ENCODE measurements at places on chromosomes 4 and X.

- DNase-seq, result no peak
These were observed 39.6 kb downstream of the ZNF827 start for GRCh38 chr4:145898926-145899531.

GRCh38 chr4:173503330-173504180, 26.5 kb downstream of the HAND2 start:
- no peak for DNase-seq

- no peak for DNase-seq
These were observed 47.6 kb downstream of the THOC2 start for GRCh38 chrX:123685232-123685631.

DNA sequence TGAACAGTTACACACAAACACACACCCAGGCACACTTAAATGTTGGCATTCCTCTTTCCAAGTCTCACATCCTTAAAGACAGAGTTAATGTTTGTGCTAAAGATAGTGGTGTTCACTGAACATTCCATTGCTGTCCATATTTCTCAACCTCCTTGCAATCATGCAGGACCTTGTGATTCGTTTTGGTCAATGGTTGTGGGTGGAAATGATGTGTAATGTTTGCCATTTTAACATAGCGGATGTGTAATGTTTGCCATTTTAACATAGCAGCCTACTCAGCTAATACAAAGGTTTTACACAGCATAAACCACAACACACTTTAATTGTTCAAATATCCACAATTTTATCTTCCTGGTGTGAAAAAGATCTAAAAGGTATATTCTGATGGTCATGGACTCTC, 93.9 kb downstream of the CEP44 start:
- no peak for DNase-seq

- DNase-seq, result no peak
These were observed 28.4 kb downstream of the DDX60L start for GRCh38 chr4:168451744-168452390.

DNA sequence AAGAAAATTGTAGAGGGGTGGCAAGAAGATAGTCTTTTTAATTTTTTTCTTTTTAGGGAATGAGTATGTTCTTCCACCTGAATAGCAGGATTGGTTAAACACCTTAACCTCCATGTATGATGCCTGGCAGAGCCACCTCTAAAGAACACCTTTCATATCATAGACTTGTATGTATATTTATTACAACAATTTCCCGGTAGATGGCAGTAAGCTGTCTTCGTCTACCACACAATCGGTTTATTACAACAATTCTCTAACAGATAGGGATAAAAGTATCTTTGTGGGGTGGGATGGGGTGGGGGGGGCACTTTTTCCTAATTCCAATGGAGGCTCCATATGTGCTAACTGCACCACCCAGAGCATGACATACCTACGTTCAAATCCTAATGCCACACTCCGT, 255.5 kb downstream of the LDB2 start:
- DNase-seq, result no peak

DNA sequence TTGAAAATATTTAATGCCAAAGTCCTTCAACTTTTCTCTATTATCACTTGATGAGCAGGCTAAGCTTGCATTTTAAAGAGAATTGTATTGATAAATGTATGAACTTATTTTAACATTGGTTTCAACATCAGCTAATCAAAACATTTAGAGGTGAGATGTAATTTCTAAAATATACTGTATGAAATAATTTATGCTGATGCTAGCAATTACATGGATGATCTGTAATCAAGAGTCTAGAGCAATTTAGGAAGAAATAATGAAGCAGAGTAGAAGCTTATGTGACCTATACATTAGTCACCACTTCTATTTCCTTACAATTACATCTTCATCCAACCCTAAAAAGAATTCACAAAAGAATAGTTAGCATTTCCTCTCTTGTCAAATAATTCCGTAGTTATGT, 226.8 kb downstream of the KLHL4 start:
- no peak for DNase-seq

- no peak for DNase-seq
These were observed 46.2 kb upstream of the NMU start for GRCh38 chr4:55682295-55682694.

GRCh38 chr4:169604903-169605331, 7.5 kb downstream of the NEK1 start:
- DNase-seq, result no peak

GRCh38 chr4:154953691-154954090, 172.6 kb downstream of the RBM46 start:
- DNase-seq, result no peak

DNA sequence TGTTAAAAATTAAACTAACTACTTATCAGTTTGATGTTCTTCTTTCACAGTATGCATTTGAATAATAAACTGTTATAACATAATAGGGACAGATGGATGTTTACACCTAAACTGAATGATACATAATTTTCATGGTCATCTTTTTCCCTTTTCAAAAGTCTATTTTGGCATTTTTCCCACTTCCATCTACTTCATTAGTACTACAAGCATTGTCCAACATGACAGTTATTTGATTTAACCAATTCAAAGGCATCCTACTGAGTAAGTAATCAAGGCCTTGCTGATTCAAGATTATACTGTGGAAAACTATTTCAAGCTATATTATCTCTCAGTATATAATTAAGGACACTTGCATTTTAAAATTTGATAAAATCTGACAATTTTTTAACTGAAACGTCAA, 212.9 kb downstream of the FAT4 start:
- DNase-seq, result no peak

- no peak for DNase-seq
These were observed 34.3 kb downstream of the GPC4 start for GRCh38 chrX:133380711-133381619.

DNA sequence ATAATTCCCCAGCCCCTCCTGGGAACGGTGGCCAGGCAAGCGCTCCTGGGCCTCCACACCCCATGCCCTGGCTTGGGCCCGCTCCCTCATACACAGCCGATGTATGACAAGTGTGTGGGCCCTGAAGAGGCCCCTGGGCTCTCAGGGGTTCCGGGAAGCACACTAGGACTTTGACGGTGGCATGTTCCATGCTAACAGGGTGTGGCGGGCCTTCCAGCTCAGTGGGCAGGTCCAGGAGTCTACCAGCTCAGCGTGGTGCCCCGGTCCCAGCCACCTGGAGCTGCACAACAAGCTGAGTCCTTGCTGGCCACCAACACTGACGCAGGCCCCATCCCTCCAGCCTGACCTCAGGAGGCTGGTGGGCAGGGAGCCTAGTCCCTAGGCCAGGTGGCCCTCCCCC, 24.4 kb upstream of the HMX1 start:
- DNase-seq, result no peak

- no peak for DNase-seq
These were observed 3.9 kb upstream of the PDLIM5 start for GRCh38 chr4:94447754-94448411.

DNA sequence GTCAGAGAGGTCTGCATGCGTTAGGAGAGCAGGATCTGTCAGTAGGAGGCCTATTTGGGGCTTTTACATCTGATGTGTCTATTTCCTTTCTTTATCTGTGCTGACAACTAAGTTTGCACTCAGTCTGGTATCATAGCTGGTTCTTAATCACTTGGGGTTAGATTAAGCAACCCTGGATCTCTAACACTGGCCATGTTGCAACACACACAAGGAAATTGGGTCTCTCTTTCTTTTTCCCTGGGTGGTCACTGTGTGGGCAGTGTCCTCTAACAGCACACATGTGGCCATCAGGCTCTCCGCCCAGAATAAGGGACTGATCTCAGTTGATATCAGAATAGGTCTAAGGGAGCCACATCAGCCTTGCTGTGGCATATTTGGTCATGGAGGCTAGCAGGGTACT, 38.9 kb downstream of the IGFBP7 start:
- no peak for DNase-seq

- DNase-seq, result no peak
These were observed 72.4 kb upstream of the TLR2 start for GRCh38 chr4:153611679-153612078.

DNA sequence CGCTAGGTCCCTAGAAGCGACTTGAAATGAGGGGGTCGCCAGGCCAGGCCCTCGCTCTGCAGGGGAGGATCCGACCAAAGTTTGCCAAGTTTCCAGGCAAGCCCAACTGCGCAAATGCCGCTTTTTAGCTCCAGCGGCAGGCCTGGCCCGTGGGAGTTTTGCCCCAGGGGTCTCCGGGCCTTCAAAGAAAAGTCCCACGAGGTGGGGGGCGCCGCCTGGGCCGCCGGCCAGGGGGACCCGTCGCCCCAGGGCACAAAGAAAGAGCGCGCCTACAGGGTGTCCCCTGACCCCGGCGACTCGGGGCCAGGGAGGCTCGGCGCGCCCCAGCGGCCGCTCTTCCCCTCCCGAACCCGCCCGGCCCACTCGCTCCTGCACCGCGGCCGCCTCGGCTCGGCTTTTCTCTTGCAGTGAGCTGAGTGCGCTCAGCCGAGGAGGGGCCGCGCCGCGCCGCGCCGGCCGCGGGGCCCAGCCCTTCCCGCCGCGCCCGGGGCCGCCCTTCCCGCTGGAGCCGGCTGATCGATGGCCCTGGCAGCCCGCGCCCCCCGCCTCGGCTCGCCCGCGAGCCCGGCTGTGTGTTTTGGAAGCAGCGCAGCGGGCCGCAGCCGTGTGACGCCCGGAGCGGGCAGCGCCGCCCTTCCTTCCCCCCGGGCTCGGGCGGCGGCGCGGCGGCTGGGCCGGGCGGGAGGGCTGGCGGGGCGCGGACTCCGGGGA, 754 bp upstream of the KLF3 start:
- DNase-seq, result no peak

GRCh38 chr4:91256043-91256442, 1047.7 kb upstream of the GRID2 start:
- DNase-seq, result no peak

GRCh38 chrX:19563327-19563726, 48.0 kb upstream of the MAP3K15 start:
- DNase-seq, result no peak

DNA sequence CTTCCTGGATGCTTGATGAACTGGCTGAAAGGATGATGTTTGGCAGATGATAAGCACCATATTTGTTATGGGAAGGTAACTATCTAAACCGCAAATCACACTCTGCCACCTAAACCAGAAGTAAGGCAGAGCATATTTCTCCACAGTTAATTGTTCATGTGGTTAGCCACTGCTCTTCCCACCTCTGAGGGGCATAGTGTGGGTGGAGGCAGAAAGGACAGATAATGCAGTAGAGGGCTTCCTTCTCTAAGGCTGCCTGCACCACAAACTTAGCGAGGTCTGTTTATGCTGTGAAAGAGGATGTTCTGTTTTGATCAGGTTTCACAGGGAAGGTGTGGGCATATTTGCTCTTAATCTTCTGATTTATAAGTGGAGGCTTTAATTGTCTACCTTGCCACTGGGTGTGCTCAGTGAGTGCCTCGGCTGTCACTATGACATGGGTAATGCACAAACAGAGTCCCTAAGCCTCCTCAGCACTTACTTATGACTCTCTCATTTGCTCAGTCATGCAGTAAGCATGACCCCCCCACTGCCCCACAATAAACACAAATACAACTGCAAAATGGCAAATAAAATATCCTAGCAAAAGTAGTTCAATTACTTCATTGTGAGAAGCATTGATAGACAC, 401.0 kb downstream of the TMA16 start:
- DNase-seq, result no peak

GRCh38 chrX:100946299-100946927, 17.7 kb upstream of the XKRX start:
- no peak for DNase-seq

DNA sequence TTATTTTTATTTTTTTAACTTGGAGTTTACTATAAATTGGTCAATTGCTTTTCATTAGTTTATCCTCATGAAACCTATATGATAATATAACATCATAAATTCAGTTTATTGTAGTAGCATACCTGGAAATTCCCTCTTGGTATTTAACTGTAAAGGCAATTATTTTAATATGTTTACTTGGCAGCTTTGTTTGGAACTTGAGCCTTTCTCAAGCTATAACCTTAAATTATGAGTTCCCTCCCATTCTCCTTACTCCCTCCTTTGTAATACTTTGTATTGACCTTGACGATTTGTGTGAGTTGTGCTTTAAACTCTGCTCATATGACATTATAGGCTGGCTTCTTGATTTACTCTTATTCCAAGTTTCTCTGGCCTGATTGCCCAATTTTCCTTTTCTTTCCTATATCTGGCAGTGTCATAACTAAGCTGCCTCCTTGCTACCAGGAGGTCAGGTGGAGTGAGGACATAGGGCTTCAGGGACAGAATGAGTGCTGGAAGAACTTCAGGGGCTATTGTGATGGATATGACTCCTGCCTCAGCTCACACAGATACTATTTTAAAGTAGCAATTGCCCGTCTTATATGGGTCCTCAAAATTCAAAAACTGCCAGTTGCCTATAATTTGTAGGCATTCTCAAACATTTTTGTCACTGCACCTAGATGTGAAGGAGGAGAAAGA, 77.7 kb downstream of the RAP1GDS1 start:
- no peak for DNase-seq

DNA sequence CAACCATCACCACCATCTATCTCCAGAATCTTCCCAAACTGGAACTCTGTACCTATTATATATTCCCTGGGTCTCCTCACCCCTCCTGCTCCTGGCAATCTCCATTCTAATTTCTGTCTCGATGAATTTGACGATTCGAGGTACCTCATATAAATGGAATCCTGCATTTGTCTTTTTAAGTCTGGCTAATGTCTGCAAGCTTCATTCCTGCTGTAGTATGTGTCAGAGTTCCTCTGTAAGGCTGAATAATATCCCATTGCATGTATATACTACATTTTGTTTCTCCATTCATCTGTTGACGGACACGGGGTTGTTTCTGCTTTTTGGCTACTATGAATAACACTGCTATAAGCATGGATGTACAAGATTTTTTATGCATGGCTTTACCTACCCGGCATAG, 19.5 kb downstream of the PRKG2 start:
- DNase-seq, result no peak

GRCh38 chr4:176799653-176800052, 6.9 kb upstream of the VEGFC start:
- no peak for DNase-seq

DNA sequence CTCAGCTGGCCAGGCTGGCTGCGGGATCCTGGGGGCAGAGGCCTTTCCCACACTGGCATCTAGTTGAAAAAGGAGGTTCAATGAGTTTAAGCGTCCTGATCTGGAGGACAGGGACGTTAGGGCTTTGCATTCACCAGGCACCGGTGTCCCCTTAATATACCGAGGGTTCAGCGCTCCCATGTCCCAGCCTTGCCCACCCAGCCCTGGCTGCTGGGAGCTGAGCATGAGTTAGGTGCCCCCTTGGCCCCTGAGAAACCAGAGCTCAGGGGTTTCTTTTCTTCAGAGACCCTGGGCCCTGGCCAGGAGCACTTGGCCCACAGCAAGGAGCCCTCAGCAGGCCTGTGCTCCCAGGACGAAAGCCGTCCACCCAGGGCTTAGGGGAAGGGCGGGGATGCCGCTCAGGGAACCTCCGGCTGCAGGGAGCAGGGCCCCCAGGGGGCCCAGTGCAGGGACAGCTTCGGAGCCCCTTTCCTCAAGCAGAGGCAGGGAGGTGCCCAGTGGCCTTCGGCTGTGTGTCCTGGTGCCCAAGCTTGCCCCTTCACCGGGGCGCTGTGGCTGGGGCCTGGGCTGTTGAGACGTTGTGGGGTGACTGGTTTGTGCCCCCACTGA, 20.9 kb upstream of the DUSP9 start:
- DNase-seq, result no peak
